Renal pelvis (tissue), 12 donors: ENCODE measurements at places on chromosomes 6 and 20. TPM values are rescaled to one million over a fixed set of nuclear protein-coding genes. Genes with fewer than 3 reads are reported as not detected.

LAMA4 gene
- polyA plus RNA-seq: 90.1 TPM

DNA sequence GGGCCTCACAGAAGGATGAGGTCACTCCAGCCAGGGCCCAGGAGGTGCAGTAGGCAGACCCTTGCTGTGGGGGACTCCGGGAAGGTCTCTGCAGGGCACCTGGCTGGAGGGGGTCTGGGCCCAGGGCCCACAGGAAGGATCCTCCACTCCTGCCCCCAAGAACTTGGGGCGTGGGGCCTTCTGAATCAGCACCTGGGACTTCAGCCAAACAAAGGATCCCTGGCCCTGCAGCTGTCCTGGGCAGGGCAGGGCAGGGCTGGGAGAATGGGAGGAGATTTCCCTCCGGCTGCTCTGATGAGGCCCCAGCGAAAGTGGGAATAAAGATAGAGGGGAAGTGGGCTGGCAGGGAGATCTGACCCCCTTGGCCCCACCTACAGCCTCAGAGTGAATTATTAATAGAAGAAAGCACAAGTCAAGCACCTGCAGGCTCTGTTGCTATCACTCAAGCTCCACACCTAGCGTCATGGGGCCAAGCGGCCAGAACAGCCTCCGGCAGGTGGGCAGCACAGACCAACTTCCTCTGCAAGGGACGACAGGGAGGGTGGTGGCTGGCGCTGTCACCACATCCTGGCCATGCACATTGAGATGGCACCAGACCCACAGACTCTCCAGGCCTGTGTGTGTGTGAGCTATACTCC lies 61.6 kb upstream of the MRPS10 start:
- DNase-seq: no peak

CEP43 gene
- polyA plus RNA-seq: 48.6 TPM

- no peak for DNase-seq
Observed at GRCh38 chr6:6908121-6908520, 199.6 kb upstream of the RREB1 start.

- DNase-seq: no peak
Observed at GRCh38 chr6:148509119-148509799, 166.6 kb downstream of the SASH1 start.

NFATC2 gene
- 1.7 TPM for polyA plus RNA-seq

- DNase-seq: no peak
Observed at GRCh38 chr6:53811082-53811481, 16.3 kb downstream of the LRRC1 start.

DNA sequence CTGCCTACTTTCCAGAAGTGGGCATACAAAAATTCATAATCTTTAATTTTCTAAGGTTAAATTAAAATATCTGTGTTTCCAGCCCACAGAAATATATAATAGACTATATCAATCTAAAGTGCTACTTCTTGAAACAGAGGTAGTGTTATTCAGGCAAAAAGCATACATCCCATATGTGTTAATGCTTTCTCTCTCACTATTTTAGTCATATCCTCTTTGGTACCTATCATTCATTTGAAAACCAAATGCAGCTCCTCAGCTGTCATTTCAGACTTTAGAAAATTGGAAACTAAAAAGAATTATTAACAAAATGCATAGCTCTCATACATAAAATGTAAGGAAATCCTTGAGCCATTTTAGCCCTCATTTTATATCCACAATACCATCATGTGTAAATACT lies 925 bp downstream of the FHL5 start:
- DNase-seq: no peak

GRCh38 chr6:137640086-137640485 lies 145.9 kb upstream of the OLIG3 start:
- no peak for DNase-seq

DNA sequence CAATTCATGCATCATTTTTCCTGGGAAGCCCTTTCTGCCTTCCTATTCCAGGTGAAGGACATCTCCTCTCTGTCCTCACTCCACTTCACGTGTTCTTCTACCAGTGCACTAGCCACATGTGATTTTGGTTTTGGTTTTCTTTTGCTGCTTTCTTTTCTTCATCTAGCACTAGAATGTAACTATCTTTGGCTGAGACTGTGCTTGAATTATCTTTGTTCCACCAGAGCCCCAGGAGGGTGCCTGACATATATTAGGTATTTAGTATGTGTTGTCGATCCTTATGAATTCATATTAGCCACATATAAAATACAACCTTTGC lies 79.9 kb downstream of the VGLL2 start:
- DNase-seq: no peak

GRCh38 chr6:83615025-83615999 lies 93.6 kb downstream of the SNAP91 start:
- DNase-seq: peak; percentile 19

LY6G6D gene
- polyA plus RNA-seq: not detected

WFDC2 gene
- 204 TPM for polyA plus RNA-seq

DNA sequence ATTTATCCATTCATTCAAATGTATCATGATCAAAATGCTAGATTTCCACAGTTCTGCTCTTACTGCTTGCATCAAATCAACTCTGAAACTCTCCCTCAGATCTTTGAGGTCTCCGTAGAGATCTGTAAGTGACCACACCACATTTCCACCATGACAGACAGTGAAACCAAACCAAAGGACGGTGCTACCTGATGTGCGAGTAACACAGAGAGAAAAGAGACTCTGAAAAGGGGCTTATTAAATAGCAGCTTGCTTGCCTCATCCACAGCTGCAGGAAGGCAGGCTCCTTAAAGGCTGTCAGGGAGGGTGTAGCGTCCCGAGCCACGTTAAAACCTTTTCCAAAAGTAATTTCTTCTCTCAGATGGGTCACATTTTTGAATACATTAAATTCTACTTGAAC lies 335.8 kb downstream of the PACRG start:
- DNase-seq: no peak

CYP39A1 gene
- polyA plus RNA-seq: 7.5 TPM

GRCh38 chr20:50298554-50299324 lies 108.1 kb downstream of the CEBPB start:
- no peak for DNase-seq

DNA sequence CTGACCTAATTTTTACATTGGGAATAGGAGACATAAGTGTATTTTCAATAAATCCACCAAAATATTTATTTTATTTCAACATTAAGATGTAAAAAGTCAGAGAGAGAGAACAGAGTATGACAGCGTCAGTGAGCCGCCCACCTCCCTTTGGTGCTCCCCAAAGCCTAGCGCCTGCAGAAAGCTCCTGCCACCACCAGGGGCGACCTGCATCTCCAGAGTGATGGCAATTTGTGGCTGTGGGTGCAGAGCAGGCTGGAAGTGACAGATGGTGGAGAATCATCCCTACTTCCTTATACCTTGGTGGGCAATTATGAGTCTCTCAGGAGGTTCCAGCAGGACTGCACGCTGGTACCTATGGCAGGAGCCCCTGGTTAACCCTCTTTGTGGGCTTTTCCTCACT lies 87.3 kb downstream of the PTPRT start:
- DNase-seq: no peak

NUP153 gene
- polyA plus RNA-seq: 53.6 TPM

SLC22A1 gene
- 0.51 TPM for polyA plus RNA-seq

- DNase-seq: no peak
Observed at GRCh38 chr6:15682965-15683822, 20.4 kb upstream of the DTNBP1 start.

GRCh38 chr6:129748212-129748900 lies 38.4 kb upstream of the ARHGAP18 start:
- no peak for DNase-seq

GRCh38 chr6:146546443-146547043 lies 2.9 kb downstream of the RAB32 start:
- no peak for DNase-seq

- DNase-seq: no peak
Observed at GRCh38 chr20:54377992-54378773, 97.2 kb upstream of the DOK5 start.

FOXF2 gene
- polyA plus RNA-seq: 0.34 TPM

GRCh38 chr6:113457751-113458150 lies 399.4 kb upstream of the MARCKS start:
- DNase-seq: no peak

FOXP4 gene
- polyA plus RNA-seq: 48.4 TPM

DNA sequence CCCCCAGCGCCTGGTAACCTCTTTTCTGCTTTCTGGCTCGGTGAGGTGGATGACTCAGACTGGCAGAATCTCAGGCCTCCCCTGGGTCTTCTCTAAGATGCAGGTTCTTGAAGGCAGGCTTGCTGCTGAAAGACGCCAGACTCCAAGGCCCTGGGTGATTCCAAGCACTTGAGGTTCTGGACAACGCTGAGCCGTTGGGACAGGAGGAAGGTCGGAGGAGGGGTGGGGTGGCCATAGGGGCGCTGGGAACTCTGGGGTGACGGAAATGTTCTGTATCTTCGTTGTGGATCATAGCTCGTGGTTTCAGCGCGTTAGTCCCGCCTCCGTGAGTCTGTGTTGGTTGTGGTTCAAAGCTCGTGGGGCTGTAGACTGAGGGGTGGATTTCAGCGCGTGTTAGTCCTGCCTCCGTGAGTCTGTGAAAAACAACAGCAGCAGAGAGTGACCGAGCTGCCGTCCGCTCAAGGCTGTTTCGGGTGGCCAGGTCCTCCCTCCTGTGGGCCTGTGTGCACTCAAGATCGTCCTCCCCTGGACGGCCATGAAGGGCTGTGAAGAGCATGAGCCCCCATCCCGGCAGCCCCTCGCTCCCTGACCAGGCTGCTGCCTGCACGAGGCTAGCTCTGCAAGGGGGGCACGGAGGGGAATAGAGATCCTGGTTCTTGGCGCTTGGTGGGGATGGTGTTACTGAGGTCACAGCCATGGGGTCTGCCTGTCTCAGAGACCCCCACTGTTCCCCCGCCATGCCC lies 7.7 kb downstream of the NTSR1 start:
- no peak for DNase-seq
